ENCODE measurements at places on chromosomes 7 and 10. TPM values are rescaled to one million over a fixed set of nuclear protein-coding genes. Genes with fewer than 3 reads are reported as not detected.

DEPP1 gene
- 0.11 TPM for total RNA-seq

DNA sequence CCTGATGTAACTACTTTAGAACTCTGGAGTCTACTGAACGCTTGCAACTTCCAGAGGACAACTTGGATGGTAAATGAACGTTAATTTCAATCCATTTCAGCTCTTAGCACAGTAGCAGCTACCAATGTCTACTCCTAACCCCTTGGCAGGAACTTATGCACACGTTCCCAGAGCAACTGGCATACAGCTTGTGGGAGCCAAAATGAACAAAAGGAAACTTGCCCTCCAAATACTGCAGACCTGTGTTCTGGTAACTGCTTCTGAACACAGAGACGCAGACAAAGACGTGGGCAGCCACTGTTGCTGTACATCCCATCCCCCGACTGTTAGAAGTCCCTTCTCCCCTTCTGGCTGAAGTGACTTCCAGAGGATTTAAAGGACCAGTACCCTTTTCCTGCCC, 61.3 kb downstream of the XPNPEP1 start:
- DNase-seq: no peak

GRCh38 chr7:98753989-98754479, 115.8 kb downstream of the TMEM130 start:
- no peak for DNase-seq

UBE2D1 gene
- total RNA-seq: 15.0 TPM

CFAP43 gene
- not detected for total RNA-seq

CPA1 gene
- not detected for total RNA-seq

PAPOLB gene
- total RNA-seq: 0.07 TPM

APBB1IP gene
- total RNA-seq: 85.5 TPM

- no peak for DNase-seq
These were observed 11.3 kb downstream of the GRB10 start for GRCh38 chr7:50771120-50772002.

PPP1R17 gene
- total RNA-seq: not detected

TAS2R41 gene
- not detected for total RNA-seq

CYP2W1 gene
- total RNA-seq: not detected

DNA sequence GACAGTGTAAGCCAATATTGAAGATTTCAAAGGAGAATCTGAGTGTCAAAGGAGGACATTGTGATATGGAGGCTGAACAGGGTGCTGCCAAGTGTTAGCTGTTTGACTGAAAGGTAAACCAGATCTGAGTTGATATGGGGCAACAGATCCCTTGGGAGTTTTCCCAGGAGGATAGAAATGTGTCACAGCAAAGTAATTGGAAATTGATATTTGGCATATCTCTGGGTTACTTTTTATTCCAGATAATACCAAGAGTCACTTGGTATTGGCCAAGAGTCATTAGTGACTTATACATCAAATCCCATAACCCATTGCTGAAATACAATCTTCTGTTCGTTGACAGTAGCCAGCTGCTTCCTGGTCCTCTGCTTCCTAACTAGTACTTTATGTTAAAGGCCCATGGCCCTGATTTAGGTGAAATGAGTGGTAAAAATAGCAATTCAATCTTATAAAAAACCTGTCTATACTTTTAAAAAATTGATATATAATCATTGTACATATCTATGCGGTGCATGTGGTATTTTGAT, 922.9 kb downstream of the LRMDA start:
- no peak for DNase-seq

- no peak for DNase-seq
These were observed 535 bp upstream of the EPC1 start for GRCh38 chr10:32347363-32348022.

SPAM1 gene
- not detected for total RNA-seq

DNA sequence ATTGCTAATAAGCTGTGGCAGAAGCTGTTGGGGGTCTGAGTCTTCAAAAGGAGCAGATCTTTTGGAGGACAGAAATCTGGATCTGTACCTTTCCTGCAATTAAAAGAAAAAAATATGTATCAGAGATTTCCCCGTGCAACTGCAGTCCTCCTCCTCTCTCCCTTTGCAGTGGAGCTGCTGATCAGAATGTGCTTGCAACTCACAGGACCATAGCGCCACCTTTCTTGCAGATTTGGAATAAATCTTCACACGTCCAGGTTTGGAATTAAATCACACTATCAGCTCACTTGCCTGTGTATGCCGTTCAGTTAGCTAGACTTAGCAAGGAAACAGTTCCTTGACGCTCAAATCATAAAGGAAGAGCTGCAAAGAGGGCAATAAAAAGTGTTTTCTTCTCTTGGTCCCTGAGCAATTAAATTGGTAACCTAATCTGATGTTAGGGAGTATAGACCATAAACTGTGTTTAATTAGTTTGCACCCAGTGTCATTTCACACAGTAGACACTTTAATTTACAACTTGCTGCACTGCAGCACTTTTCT, 77.4 kb downstream of the PON1 start:
- no peak for DNase-seq

AKR1D1 gene
- total RNA-seq: not detected

DNA sequence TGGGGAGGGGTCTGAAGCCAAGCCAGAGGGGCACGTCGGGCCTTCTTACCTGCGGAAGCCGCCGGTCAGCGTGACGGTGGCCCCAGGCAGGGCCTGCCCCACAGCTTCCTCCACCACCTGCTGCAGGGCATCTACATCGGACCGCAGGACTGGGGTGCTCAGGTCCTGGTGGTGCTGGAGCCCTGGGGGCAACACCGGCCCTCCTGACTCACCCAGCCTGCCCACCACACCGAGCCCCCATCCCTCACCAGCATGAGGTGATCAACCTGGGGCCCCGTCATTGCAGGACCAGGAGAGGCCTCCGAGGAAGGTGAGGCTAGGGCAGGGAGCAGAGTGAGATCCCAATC, 8.0 kb downstream of the POLM start:
- no peak for DNase-seq

- no peak for DNase-seq
These were observed 23.5 kb downstream of the TMEM229A start for GRCh38 chr7:124009321-124009720.

DNA sequence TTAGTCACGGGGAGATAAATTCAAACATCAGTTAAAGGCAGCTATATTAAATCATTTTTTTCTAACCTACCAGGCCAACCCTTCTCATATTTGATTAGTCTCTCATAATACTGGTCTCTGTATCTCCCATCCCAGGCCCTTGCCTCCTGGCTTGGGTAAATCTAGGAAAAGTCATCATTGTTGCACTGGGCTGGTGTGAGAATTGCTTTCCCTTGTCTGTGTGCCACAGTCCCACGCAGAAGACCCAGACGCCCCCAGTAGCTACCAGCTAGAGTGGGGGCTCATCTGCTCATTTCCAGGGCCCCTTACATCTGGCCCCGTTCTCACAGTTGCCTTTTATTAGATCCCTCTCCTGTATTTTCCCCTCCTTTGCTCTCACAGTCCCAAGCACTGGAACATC, 67.6 kb upstream of the VIPR2 start:
- no peak for DNase-seq

TCF7L2 gene
- total RNA-seq: 0.71 TPM
